ENCODE measurements at places on chromosomes 2 and 18.

- no peak for DNase-seq
Observed at GRCh38 chr2:136495636-136496035, 269.7 kb upstream of the THSD7B start.

- DNase-seq: no peak
Observed at GRCh38 chr2:26584191-26584590, 57.0 kb downstream of the CIB4 start.

DNA sequence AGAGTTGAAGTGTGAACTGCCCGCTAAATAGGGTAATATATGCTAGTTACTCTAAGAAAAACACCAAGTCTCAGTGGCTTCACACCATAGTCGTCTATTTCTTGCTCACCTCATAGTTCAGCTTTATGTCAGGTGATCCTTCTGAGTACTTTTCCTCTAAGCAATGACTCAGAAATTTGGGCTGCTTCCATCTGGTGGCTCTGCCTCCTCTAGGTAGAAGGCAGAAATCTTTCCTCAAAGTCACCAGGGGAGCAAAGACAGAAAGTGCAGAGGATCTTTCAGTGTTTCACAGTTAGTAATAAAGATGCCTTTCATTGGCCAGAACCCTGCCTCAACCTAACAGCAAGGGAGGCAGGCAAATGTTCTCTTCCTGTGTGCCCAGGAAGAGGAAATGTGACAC lies 17.3 kb downstream of the CDH20 start:
- DNase-seq: no peak

- DNase-seq: no peak
Observed at GRCh38 chr2:1912771-1913170, 168.5 kb upstream of the PXDN start.

DNA sequence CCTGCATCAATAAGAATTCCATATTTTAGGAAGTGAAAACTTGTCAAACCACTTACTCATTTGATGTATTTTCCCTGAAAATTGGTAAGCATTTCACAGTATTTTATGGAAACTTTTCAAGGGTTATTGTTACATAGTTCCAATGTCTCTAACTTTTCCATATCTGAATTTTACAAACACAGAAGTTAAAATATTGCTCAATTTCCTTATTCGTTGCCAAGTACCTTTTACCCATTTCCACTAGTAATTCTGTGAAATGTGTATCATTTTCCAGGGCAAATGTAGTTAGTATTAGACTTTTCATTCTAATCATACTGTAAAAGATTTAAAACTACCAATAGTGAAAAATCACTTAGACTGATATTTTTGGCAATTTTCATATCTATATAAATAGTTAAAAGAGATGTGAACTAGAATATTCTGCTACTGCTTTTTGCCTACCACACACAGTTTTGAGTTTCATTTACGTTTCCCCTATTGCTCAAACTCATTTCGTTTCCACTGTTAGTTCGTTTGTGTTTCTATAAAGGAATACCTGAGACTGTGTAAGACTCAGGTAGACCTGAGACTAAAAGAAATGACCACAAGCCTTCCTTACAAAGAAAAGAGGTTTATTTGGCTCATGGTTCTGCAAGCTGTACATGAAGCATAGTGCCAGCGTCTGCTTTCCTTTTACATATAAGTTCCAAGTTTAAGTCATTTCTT lies 86.3 kb downstream of the PMS1 start:
- DNase-seq: no peak

GRCh38 chr2:60364491-60364890 lies 189.0 kb downstream of the BCL11A start:
- DNase-seq: no peak

- DNase-seq: no peak
Observed at GRCh38 chr2:79630060-79630459, 117.2 kb downstream of the CTNNA2 start.

- DNase-seq: no peak
Observed at GRCh38 chr2:159616286-159616701, at the start of gene BAZ2B. BAZ2B (minus strand) TSS chr2:159616548; CDS start chr2:159478719, 137,829 bp downstream.

All from Peyer's patch (tissue), 4 donors.